ENCODE measurements at places on chromosomes 4 and X.

- DNase-seq: no peak
Measured at GRCh38 chr4:15793506-15794363, 15.6 kb downstream of the CD38 start.

GRCh38 chrX:7214251-7214650 is 66.3 kb upstream of the PUDP start:
- no peak for DNase-seq

- DNase-seq: no peak
Measured at GRCh38 chr4:93384887-93385286, 443.7 kb upstream of the ATOH1 start.

GRCh38 chrX:40411340-40412111 is 169.2 kb upstream of the ATP6AP2 start:
- peak; percentile 32 for DNase-seq

DNA sequence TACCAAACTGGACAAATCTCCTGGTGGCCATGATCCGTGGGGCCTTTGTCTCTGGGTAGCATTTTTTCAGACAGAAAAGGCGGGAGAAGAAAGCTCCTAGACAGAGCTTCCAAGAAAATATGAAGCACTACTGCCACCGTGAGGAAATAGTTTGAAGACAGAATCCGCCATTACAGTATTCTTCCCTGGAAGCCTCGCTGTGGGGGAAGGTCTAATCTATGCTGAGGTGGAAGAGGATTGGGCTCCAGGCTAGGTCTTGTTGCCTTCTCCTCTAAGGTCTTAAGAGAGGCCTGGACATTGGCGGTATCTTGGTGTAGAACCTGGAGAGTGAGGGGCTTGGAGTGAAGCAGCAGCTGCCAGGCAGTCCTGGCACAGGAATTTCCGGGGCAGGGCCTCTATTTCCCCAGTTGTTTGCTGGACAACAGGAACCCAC is 218.9 kb downstream of the OR13H1 start:
- no peak for DNase-seq

DNA sequence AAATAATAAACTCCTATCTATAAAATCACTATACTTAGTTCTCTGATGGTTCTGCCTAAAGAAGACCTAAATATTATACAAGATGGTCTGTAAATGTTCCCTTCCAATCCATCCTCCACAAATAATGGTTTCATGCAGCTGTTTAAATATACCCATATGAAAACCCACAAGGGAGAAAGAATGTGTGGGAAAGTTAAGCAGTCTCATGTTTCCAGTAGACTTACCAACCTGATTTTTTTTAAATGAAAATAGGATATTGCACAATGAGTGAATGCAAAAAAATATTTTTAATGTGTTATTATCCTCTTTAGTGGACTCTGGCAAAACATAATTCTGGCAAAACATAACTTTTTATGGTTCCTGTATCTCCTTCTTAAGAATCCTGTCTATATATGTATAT is 23.3 kb downstream of the CAMK2D start:
- no peak for DNase-seq

GRCh38 chrX:38437093-38437492 is 84.7 kb downstream of the OTC start:
- no peak for DNase-seq

GRCh38 chr4:69523385-69524132 is 27.9 kb upstream of the UGT2B4 start:
- no peak for DNase-seq

DNA sequence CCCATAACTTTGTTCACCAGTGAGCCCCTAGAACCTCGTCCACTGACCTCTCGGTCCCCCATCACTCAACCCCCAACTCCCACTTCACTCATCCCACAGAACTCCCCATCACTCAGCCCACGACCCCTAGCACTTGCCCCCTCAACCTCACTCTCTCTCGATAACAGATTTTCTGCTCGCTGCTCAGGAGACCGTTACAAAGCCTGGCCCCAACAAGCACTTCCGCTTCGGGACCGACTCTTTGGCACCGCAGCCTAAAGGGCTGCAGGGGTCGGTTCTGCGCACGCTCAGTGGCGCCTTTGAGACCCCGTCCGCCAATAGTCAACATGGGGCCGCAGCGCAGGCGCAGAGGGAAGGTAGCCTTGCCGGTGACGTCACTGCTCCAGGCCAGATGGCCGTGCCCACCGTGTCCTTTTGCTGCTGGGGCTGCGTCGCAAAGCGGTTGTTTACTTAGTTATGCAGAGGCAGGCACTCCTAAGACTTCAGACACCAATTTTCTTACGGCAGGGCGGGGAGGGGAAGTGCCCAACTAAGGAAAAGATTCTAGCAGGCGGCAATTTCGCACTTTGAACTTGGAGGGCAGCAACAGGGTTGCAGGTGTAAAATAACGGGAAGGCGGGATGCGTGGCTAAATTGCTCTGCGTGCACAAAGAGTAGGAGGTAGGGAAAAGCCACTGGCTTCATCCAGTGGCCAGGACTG is at the start of gene ZNF182:
TSS of gene ZNF182 (minus strand) at position 232 of the 700 bp plus-strand sequence. CDS start 1,380 bp downstream, outside the sequence.
- DNase-seq: peak; percentile 91

- DNase-seq: no peak
Measured at GRCh38 chr4:126733301-126733700, 899.5 kb upstream of the INTU start.

DNA sequence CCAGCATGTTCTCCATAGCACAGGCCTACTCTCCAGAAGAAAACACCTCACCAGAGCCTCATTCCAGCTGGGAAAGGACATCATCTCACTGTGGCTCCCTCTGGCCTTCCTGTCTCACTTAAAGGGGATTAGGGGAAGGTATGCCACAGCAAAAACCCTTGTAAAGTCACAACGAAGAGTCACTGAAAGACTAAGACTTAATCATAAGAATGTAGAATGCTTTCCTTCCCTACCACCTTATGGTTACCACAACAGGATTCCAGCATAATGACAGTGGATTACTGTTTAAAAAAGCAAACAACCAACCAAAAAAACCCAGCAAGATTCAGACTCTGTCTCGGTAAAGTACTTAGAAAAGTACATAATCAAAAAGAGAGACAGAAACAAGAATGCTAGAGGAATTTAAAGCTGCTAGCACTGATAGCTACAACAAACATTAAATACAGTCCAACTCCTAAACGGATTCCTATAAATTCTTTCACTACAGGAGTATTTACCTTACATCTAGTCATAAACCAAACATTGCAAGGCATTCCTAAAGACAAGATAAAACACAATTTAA is 75.1 kb downstream of the BANK1 start:
- DNase-seq: no peak

- no peak for DNase-seq
Measured at GRCh38 chr4:95541889-95542607, 6.7 kb downstream of the UNC5C start.

DNA sequence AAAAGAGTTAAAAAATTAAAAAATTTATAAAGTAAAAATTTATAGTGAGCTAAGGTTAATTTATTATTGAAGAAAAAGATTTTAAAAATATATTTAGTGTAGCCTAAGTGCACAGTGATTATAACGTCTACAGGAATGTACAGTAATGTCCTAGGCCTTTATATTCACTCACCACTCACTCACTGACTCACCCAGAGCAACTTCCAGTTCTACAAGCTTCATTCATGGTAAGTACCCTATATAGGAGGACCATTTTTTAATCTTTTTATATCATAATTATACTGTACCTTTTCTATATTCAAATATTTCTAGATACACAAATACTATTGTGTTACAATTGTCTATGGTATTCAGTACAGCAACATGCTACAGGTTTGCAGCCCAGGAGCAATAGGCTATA is 1623.2 kb downstream of the RPA4 start:
- DNase-seq: no peak

DNA sequence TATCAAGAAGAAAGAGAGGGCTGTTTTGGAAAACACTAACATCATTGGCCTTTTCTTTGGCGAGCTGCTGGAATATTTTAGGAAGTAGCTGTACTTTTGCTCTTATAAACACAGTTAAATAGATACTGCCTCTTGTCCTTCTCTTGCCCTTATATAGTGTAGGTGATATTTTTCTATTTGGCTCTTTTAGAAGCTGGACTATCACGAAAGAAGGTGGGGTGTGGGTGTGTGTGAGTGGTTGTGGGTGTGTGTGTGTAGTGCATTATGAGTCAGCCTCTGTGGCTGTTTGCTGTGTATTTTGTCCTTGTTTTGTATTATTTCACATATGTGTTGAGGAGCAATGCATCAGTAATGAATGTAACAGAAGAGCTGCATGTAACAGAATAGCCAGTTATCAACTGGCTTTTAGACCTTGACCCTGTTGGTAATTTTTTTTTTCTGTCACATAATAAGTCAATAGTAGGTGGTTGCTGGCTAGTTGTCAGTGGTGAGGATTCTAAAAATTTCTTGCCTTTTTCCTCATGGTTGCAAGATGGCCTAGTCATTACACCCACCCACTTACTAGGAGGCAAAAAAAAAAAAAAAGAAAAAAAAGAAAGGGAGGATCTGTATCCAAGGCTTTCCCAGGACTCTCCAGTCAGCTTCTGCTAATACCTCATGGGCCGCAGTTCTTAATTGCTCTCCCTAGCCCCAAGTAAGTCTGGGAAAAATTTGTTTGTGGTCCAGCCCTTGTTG is 23.8 kb downstream of the ARHGAP10 start:
- DNase-seq: peak; percentile 55

- DNase-seq: no peak
Measured at GRCh38 chr4:152972821-152973628, 36.9 kb downstream of the FHDC1 start.

DNA sequence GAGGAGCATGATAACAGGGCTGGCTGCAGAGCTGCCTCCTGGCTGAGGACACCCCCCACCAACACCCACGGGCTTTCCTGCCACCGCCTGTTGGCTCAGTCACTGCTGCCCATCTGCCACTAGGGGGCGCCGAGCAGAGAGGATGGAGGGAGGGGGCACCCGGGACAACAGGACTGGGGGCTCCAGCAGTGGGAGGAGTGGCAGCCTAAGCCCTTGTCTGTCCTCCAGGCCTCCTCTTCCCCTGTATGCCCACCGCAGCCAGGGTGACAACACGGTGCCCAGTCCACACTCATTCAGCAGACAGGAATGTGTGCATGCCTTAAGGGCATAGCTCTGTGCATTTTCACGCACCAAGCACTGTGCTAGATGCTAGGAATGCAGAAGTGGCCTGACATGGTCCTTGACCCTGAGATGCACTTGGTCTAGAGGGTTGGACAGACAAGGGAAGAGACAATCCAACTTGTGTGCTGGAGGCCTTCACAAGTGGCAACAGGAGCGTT is 149.9 kb downstream of the AMMECR1 start:
- no peak for DNase-seq

GRCh38 chr4:56469489-56470210 is 2.2 kb downstream of the SRP72 start:
- DNase-seq: no peak

DNA sequence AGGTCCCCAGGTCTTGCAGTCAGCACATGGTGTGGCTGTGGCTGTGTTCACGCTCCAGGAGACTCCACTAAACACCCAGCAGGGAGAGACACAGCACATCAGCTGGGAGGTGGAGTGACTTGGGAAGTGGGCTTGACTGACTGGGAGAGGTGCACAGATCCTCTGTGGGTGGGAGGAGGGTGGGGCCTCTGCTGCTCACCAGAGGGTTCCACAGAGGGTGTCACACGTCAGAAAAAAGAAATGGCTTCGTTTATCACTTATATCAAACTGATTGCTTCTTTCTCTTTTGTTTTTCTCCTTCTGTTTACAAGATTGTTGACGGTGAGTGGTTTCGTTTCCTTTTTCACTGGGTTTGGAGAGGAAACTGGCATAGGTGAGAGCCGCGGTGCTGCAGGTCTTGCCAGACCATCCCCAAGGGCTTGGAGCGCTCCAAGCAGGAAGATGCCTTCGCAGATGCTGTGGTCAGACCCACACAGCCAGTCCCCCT is 24.8 kb upstream of the FAM193A start:
- no peak for DNase-seq

GRCh38 chr4:173736840-173737239 is 206.8 kb upstream of the HAND2 start:
- DNase-seq: no peak

GRCh38 chrX:30597216-30598012 is 19.8 kb upstream of the TASL start:
- DNase-seq: no peak

DNA sequence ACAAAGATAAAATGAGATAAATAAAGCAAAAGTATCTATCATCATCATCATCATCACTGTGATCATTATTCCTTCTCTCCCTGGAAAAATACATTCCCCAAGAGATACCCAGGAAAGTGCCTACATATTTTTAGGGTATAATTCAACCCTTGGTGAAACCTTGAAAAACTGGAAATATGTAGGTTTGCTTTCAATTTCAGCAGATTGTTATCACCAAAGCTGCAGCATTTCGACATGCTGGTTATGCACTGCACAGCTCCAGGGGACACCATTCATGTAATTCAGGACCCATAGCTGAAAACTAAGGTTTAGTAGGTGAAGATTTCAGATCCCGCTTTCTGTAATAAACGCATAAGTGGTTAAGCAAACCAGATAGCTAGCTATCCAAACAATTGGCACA is 28.4 kb upstream of the FBXW7 start:
- DNase-seq: no peak

- peak; percentile 50 for DNase-seq
Measured at GRCh38 chrX:101550362-101550750, at the start of gene ARMCX1. ARMCX1 (plus strand) TSS chrX:101550547; CDS start chrX:101552931, 2,384 bp downstream.

DNA sequence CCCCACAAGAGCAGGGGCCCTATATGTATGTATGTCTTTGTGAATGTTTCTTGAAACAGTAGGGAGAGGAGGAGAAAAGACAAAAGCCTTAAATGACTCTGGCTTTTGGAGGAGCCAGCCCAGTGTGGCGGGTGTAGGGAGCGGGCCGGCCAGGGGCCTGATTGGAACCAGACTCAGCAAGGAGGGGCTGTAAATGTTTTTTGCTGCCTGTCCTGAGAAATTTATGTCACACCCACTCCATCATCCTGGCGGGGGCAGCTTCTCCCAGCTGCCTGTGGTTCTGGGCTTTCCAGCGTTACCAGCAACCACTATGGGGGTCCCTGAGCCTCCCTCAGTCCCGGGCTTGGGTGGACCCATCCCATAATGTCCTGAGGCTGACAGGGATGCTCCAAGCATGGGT is 130.8 kb downstream of the PJA1 start:
- no peak for DNase-seq

- DNase-seq: no peak
Measured at GRCh38 chr4:41509451-41509866, 28.5 kb upstream of the LIMCH1 start.

GRCh38 chrX:115602729-115603389 is 41.9 kb downstream of the PLS3 start:
- no peak for DNase-seq

DNA sequence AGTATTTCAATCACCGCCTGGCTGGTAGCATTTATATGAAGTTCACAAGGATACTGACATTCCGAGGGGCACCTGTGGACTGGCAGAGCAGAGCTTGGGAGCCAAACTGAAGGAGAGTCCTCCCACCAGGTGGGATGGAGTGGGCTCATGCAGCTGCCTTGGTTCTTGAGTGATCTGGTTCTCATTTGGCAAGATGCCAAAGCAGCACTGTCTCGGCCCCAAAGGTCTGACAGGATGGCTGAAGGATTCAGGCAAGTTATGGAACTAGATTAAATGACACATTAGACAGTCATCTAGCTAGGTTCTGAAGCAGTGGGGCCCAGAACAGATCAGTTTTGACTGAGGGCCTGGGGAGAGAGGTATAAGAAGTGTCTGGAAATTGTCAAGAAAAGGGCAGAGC is 3.2 kb downstream of the FGF16 start:
- DNase-seq: no peak

Measured in inflammatory macrophage treated with lipopolysaccharide for 1 hour (primary cell).